ENCODE measurements at places on chromosomes 7 and 10.

- DNase-seq = no peak
Observed at GRCh38 chr10:76169246-76169645, 737.8 kb downstream of the LRMDA start.

- no peak for DNase-seq
Observed at GRCh38 chr7:150949564-150949963, 28.6 kb downstream of the KCNH2 start.

DNA sequence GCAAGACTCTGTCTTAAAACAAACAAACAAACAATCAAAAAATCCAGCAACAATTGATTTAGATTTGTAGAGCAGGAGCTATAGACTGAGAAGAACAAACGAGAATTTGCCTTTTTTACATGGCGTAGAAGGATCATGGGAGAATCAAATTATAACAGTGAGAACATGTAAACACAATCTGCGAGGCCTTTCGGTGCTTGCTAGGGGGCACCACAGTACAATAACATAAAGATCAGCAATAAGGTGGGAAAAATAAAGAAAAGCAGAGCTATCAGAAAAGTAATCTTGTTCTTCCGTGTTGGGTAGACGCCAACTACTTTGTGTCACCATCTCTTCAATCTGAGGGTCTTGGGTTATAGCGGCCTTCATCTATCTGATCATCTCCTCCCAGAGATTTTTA, 82.2 kb downstream of the NOD1 start:
- DNase-seq = no peak

DNA sequence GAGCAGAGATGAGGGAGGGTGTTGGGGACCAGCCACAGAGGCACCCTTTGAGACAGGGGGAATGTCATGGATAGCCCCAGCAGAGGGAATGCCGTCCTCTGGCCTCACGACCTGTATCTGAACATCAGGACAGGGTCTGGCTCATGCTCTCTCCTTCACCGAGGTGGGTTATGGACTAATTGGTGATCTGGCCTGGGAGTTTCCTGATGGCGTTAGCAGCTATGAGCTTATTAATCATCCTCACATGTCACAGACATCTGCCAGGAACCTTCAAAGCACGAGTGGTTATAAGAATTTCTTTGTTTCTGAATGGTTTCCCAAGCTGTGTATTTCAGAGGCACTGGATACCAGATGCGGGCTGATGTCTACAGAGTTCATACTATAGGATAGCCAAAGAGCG, 6.9 kb downstream of the CPA4 start:
- DNase-seq = no peak

DNA sequence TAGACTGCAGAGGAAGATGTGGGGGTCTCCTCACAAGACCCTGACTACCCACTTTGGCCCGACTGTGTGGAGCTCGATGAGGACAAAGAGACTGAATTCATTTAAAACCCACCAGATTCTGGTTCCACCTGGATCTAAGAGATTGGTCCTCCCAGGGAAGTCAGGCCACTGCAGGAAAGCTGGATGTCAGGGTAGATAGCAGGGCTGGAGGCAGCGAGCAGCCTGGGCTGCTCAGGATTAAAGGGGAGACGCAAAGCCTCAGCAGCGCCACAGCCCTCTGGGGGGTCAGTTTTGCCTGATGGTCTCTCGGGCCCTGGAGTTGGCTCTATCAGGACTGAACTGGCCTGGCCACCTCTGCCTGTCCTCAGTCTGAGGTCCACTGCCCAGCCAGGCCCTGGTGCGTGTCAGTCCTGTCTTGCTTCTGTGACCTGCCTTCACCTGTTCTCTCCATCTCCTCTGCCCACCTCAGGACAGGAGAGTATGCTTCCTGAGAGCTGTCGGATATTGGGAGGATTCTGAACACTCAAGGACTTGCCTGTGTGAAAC, 12.2 kb upstream of the KLRG2 start:
- no peak for DNase-seq

- no peak for DNase-seq
Observed at GRCh38 chr10:127797339-127797738, 60.4 kb downstream of the FOXI2 start.

DNA sequence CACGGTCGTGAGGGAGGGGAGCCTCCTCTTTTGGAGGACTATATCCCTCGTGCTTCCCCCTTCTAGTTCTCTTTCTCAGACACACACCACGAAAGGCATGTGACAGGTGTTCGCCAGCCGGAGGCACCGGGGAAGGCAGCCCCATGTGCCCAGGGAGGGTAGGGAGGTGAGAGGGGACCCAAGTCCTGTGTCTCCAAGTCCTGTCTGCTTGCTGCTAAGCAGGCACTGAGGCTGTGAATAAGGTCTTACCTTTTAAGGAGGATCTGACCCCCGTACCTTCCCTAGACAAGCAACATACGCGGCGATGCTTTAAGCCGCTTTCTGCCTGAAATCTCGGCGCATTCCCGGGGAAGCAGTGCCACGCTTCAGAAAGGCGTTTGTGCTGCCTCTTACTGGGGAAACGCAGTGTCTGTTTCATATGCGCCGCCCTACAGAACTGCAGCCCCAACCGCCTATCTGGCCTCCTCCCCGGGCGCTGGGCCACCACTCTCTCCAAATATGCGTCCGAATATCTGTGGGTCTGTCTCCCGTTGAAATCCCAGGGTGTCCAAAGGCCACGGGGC, 770 bp downstream of the PLXNA4 start:
- no peak for DNase-seq

- no peak for DNase-seq
Observed at GRCh38 chr10:50579491-50580261, 44.1 kb downstream of the SGMS1 start.

Data from stimulated activated CD8-positive, alpha-beta memory T cell treated with anti-CD3 and anti-CD28 coated beads, Interleukin-7, amount 100 ng/mL, for 48 hours (primary cell).